ENCODE measurements at places on chromosomes 2 and 18. TPM values are rescaled to one million over a fixed set of nuclear protein-coding genes. Genes with fewer than 3 reads are reported as not detected.

PPP1R1C gene
- 2.6 TPM for total RNA-seq

AGFG1 gene
- total RNA-seq: 34.4 TPM

RIT2 gene
- total RNA-seq: not detected

TUBA3E gene
- not detected for total RNA-seq

MYO7B gene
- total RNA-seq: 4.2 TPM

DNA sequence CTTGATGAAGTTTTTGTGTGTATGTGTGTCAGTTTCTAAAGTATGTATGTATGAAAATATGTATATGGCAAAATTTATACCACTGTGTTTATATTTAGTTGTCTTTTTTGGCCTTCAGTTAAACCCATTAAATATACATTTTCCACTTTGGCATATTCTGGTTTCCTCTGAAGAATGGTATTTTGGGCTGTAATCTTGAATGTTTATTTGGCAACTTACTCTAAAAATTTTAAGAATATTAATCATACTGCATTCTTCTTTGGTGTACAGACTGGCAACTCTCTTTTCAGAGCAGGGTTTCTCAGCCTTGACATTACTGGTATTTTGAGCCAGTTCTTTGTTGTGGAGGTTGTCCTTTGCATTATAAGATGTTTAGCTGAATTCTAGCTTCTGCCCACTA lies 27.9 kb upstream of the CCBE1 start:
- H3K27me3 ChIP-seq: no peaks in the 10 kb centered on the region
- no peaks in the 10 kb centered on the region for H3K4me1 ChIP-seq
- no peak overlapping the region for H3K27ac ChIP-seq
- H3K36me3 ChIP-seq: no peaks in the 10 kb centered on the region
- H3K4me3 ChIP-seq: no peak overlapping the region

DNA sequence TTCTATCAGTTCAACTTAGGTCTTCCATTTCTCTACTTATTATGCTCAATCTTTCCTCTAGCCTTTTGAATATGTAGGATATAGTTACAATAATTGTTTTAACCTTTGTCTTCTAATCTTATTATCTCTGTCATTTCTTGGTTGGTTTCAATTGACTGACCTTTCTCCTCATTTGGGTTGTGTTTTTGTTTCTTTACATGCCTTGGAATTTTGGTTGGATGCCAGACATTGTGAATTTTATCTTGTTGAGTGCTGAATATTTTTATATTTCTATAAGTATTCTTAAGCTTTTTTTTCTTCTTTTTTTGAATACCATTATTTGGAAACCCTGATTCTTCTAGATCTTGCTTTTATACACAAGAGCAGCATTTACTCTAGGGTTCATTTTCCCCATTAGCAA lies 30.7 kb upstream of the TMEM247 start:
- DNase-seq: no peak
- no peaks in the 10 kb centered on the region for H3K36me3 ChIP-seq
- H3K27ac ChIP-seq: no peak overlapping the region
- H3K27me3 ChIP-seq: no peaks in the 10 kb centered on the region
- H3K4me3 ChIP-seq: no peak overlapping the region

DNA sequence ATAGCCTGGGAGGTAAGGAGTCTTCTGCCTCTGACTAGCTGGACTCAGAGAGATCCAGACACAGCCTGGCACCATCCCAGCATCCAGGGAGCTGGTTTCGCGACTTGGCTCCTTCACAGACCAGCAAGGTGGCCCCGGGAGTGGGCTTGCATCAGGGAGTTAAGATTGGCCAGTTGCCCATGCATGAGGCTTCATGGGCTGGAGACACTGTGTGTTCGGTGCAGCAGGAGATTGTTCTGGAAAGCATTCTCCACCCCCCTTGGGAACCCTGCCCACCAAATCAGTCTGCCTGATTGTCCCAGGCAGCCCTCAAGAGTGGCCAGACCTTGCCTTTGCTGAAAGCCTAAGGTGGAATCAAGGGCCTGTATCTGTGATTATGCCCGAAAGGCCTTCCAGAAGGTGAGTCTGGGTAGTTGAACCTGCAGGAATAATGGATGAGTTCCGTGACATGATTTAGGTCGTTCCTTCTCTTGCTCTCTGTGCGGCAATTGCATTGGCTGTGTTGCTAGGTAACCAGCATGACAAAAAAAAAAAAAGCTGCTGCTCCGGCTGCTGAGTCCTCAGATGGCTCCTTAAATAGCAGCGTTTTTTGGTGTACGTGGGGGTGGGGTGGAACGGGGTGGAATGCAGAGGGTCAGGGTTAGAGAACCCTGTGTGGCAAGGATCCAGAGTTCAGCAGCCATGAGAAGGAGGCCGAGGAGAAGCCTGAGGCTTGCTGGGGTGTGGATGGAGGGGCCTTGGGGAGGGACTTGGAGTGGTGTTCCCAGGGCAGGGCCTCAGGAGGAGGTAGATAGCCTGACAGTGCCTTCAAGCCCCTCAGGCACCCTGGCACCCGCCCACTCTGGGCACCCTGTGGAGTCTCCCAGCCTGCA lies 93.0 kb upstream of the MCFD2 start:
- H3K27me3 ChIP-seq: no peaks in the 10 kb centered on the region
- peaks cover 12% of the 10 kb centered on the region for H3K4me1 ChIP-seq
- peak overlapping the region; percentile 2 for H3K27ac ChIP-seq
- H3K36me3 ChIP-seq: peaks cover 44% of the 10 kb centered on the region
- no peak for DNase-seq
- no peak overlapping the region for H3K4me3 ChIP-seq

DNA sequence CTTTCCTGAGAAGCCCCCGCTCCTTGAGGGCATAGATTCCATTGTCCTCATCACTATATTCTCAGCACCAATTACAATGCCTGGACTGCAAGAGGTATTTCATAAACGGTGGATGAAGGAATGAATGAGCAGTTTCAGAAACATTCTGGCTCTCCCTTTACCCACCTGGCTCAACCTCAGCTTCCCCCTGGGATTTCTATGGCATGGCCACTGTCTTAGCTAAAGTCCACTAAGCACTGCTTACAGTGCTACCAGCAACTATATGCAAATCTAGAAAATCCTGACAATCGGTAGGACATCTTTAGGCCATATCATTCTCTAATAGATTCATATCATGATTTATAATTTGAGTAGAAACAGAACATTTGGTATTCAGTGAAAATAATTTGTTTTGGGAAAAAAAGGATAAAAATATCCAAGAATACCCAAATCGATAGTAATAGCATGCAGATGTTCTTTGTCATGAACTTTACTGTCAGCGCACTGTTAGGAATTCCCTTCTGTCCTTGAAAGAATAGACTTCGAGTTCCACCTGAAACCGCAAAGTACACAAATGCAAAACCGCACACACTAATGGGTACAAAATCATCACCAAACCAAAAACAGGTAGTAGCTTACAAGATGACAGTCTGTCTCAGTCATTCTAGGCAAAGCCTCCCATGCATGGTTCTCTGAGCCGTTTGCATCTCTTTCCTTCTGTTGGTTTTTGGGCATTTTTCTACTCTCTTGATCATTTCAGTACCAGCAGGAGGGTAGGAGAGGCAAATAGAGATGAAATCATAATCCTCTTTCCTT lies 303.6 kb upstream of the ID2 start:
- DNase-seq: no peak
- H3K4me3 ChIP-seq: no peak overlapping the region
- H3K36me3 ChIP-seq: no peaks in the 10 kb centered on the region
- no peaks in the 10 kb centered on the region for H3K4me1 ChIP-seq
- H3K27ac ChIP-seq: no peak overlapping the region

DNA sequence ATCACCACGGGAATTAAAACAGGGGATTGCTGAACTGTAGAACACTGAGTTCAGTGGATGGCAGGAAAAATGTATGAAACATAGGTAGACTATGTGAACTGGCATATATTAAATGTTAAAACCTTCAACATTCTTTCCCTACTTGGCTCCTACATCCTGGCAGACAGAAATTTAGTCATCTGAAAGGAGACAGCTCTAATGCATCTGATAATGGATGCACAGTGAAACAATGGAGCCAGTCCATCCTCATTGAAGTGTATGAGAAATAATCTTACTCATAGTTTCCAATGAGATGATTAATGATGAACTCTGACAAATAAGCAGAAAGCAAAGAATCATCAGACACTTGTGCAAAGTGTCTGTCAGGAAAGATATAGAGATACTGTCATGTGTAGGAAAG lies 1629.7 kb upstream of the TMEFF2 start:
- no peaks in the 10 kb centered on the region for H3K27me3 ChIP-seq
- H3K36me3 ChIP-seq: no peaks in the 10 kb centered on the region
- H3K27ac ChIP-seq: no peak overlapping the region
- H3K4me1 ChIP-seq: no peaks in the 10 kb centered on the region
- no peak for DNase-seq
- no peak overlapping the region for H3K4me3 ChIP-seq

- no peaks in the 10 kb centered on the region for H3K4me1 ChIP-seq
- H3K36me3 ChIP-seq: no peaks in the 10 kb centered on the region
- DNase-seq: no peak
- no peaks in the 10 kb centered on the region for H3K27me3 ChIP-seq
Observed at GRCh38 chr2:96993367-96993766, 7.0 kb upstream of the FAM178B start.

DNA sequence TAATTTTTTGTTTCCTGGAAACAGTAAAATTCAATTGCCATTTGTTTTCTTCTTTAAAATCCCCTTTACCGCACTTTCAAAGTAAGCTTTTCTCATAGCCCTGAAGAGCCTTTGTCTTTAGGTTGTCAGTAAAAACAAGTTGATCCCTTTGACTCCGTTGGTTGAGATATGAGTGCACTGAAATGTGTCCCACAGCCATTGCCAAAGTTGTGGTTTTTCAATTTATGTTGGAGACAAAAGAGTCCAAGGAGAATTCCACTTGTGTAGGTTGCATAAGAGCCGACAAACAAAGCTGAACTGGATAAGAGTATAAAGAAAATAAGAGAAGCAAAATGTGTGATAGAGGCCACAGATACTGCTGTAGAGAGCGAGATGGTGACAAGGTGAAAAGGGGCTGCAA lies 26.1 kb upstream of the HNMT start:
- no peak for DNase-seq
- no peak overlapping the region for H3K27ac ChIP-seq
- no peaks in the 10 kb centered on the region for H3K36me3 ChIP-seq
- no peaks in the 10 kb centered on the region for H3K4me1 ChIP-seq
- H3K4me3 ChIP-seq: no peak overlapping the region
- no peaks in the 10 kb centered on the region for H3K27me3 ChIP-seq

DNA sequence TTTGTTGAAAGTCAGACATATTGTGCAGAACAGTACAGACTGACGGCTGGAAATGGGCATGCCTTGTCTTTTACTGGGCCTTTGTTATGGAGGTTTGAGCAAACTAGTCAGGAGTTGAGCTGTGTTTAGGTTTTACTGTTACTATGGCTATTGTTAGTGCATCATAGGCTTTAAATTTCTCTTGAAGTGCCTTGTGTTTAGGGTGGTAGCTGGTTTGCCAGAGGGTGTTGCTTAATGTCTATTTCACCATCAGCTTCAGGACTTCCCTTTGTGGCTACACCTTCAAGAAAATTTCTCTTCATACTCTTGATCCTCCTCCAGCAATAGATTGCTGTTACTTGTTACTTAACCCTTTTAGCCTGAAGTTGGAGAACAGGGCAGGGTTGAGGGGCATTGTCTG lies 104.6 kb downstream of the CAPN13 start:
- no peak overlapping the region for H3K4me3 ChIP-seq
- DNase-seq: no peak
- H3K4me1 ChIP-seq: peaks cover 7% of the 10 kb centered on the region
- no peaks in the 10 kb centered on the region for H3K36me3 ChIP-seq

- peak; percentile 44 for DNase-seq
- H3K27me3 ChIP-seq: no peaks in the 10 kb centered on the region
- no peaks in the 10 kb centered on the region for H3K36me3 ChIP-seq
- peak overlapping the region; percentile 11 for H3K27ac ChIP-seq
- peaks cover 11% of the 10 kb centered on the region for H3K4me1 ChIP-seq
- no peak overlapping the region for H3K4me3 ChIP-seq
Observed at GRCh38 chr2:42342061-42342794, 18.8 kb downstream of the COX7A2L start.

GRCh38 chr18:38966841-38967240 lies 1401.2 kb upstream of the CELF4 start:
- DNase-seq: no peak
- no peaks in the 10 kb centered on the region for H3K4me1 ChIP-seq
- H3K36me3 ChIP-seq: no peaks in the 10 kb centered on the region
- H3K27me3 ChIP-seq: no peaks in the 10 kb centered on the region
- H3K4me3 ChIP-seq: no peak overlapping the region

DNA sequence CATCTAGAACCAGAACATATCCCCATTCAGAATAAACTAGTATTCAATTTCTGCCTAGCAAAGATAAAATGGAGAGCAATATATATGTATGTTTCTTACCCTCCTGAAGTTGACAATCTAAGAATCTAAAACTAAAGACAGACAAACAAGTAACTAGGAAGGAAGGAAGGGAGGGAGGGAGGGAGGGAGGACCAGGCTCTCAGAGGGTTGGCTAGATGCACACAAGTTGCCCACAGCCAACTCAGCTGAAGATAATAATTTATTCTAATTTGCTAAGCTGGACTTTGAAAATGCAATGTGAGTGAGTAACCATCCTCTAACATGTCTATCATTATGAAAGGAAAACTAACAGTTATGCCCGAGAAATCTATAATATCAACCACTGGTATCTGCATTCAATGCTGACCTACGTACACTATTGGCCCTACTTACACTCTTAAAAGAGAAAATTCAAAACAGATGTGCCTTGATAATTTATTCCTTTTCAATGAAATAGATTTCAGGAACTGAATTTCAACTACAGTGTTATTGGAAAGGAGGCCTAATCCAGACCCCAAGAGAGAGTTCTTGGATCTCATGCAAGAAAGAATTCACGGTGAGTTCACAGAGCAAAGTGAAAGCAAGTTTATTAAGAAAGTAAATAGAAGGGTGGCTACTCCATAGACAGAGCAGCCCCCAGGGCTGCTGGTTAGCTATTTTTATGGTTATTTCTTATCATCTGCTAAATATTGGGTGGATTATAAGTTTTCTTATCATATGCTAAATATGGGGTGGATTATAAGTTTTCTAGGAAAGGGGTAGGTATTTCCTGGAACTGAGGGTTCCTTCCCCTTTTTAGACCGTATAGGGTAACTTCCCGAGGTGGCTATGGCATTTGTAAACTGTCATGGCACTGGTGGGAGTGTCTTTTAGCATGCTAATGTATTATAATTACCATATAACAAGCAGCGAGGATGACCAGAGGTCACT lies 288.5 kb upstream of the SLC39A10 start:
- H3K4me3 ChIP-seq: no peak overlapping the region
- no peak overlapping the region for H3K27ac ChIP-seq
- H3K4me1 ChIP-seq: no peaks in the 10 kb centered on the region
- DNase-seq: no peak

- no peak for DNase-seq
- no peaks in the 10 kb centered on the region for H3K27me3 ChIP-seq
- H3K36me3 ChIP-seq: no peaks in the 10 kb centered on the region
- H3K4me3 ChIP-seq: no peak overlapping the region
- no peaks in the 10 kb centered on the region for H3K4me1 ChIP-seq
- no peak overlapping the region for H3K27ac ChIP-seq
Observed at GRCh38 chr2:205556841-205557539, 125.3 kb upstream of the NRP2 start.

DNA sequence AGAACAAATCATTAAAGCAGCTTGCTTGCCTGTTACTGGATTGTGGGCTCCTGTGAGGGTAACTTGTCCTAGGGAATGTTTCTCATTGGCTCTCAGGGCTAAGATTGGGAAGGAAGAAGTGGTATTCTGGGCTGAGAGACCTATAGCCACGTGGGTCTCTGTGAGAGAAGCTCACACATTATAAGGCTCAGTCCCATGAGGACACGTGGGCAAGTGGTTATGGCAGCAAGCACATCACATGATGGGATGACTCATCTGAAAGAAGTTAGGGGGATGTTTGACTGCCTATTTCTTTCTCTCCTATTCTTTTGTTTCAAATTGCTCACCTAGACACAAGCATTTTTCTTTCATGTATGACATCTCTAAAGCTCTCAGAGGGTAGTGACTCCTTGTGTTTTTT lies 418.0 kb upstream of the ST6GAL2 start:
- H3K4me3 ChIP-seq: no peak overlapping the region
- H3K36me3 ChIP-seq: no peaks in the 10 kb centered on the region
- DNase-seq: no peak
- H3K27ac ChIP-seq: no peak overlapping the region
- no peaks in the 10 kb centered on the region for H3K4me1 ChIP-seq
